ENCODE measurements at places on chromosomes 3 and 15.

GRCh38 chr3:140378571-140379340 lies 299.1 kb upstream of the TRIM42 start:
- DNase-seq: no peak

GRCh38 chr15:90593499-90594158 lies 63.9 kb downstream of the CRTC3 start:
- no peak for DNase-seq

DNA sequence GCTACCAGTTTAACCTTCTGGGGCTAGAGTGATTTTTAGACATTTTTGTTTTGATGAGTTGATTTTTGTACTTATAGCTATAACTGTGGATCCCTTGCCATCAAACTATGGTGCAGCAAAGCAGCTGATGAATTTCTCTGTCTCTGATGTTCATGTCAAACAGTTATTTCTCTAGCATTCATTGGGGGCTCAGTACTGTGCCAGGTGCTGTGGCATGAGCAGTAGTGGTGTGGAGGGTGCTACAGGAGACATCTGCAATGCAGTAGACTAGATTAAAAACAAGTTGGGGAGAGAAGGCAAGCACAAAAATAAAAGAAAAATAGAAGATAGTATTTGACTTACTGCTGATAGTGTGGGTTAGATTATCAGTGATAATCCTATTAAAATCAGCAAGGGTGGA lies 95.3 kb downstream of the AKAP13 start:
- no peak for DNase-seq

DNA sequence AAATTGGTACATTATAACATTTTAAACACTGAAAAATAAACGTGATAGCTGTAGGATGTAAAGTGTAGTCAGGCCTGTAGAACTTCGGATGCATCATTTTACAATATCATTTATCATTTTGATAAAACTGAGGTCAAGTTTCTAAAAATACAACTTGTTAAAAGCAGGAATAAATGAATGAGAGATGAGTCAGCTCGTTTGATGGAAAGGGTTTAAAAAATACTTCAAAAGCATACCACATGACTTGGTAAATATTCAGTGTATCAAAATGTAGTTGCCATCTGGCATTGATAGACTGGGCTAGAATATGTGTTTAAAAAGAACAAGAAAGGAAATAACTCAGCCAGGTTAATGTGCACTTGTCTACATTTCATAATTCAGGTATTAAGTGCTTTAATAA lies 357.0 kb downstream of the TIGIT start:
- no peak for DNase-seq

DNA sequence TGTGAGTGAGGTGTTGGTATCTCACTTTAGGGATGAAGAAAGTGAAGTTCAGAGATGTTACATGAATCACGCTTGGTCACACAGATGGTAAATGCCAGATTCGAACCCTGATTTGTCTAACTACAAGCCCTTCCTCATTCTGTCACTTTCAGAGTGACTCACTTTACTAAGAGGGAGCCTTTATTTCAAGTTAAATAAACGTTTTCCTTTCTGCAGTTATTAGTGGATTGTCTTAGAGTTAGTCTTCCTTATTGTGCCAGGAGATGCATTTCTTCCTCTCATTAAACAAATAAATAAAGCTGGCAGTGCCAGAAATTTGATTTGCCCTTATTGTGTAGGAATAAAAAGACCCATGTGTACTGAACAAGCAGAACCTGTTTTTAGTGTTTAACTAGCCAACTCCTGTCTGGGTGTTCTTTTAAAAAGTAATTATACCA lies 162.5 kb downstream of the AKAP13 start:
- DNase-seq: no peak

DNA sequence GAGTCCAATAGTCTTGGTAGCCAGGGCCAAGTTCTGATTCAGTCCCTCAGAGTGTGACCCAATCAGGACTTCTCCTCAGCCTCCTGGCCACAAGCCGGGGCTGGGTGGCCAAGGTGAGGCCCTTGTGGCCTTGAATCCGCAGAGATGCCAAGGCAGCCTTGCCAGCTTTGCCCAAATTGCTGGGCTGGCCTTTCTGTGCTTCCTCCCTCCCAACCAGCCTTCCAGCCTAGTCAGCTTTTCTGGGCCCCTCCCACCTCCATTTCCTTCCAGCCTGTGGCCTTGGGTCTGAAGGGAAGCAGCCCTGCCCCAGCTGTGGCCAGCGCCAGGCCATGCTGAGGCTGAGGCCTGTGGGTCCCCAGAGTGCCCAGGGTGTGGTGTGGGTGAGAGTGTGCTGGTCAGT lies 34.3 kb upstream of the ANKDD1A start:
- no peak for DNase-seq

DNA sequence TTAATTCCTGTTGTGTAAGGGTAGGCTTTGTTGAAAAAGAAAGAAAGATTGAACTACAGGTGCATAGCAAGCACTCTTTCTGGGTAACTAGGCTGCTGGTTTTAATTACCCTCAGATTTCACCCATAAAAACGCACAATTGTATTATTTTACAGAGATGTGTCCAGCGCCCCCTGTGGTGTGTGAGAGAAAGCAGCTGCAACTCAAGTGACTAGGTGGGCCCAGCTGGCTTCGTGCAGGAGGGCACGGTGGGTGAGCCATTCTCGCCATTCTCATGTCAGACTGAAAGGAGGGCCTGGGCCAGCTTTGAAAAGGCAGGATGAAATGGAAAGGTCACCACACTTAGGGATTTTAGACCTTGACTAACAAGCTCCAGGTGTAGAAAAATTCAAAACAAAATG lies 122.6 kb downstream of the LRIG1 start:
- DNase-seq: no peak

DNA sequence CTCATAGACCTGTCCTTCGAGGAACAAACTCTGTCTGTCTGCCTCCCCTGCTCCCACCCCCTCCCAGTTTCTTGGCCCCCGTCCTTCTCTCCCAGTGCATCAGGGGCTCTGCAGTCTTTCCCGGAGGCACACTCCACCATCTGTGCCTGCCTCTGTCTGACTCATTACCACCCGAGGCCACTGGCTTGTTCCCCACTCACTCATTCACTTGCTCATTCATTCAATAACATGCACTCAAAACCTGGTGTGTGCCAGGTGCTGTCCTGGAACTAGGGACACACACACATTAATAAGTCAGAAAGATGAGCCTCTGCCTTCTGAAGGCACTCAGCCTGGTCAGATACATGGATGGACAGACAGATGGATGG lies 12.4 kb downstream of the AMIGO3 start:
- no peak for DNase-seq

DNA sequence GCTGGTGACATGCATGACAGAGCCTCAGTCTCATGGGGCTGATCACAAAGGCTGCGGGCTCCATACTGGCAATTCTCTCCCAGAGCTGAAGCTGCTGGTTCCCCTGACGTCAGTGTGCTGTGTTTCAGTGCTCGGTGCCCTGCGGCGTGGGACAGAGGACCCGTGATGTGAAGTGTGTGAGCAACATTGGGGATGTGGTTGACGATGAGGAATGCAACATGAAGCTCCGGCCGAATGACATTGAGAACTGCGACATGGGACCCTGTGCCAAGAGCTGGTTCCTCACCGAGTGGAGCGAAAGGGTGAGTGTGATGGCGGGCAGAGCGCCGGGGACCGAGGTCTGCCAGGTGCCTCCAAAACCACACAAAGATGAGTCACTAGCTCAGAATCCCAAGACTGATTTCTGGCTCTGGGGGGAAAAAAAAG lies 62.0 kb upstream of the NR2E3 start:
- DNase-seq: no peak

GRCh38 chr15:52338058-52338457 lies 42.5 kb upstream of the MYO5C start:
- DNase-seq: no peak

GRCh38 chr3:52650439-52650838 lies 35.3 kb downstream of the PBRM1 start:
- DNase-seq: no peak

DNA sequence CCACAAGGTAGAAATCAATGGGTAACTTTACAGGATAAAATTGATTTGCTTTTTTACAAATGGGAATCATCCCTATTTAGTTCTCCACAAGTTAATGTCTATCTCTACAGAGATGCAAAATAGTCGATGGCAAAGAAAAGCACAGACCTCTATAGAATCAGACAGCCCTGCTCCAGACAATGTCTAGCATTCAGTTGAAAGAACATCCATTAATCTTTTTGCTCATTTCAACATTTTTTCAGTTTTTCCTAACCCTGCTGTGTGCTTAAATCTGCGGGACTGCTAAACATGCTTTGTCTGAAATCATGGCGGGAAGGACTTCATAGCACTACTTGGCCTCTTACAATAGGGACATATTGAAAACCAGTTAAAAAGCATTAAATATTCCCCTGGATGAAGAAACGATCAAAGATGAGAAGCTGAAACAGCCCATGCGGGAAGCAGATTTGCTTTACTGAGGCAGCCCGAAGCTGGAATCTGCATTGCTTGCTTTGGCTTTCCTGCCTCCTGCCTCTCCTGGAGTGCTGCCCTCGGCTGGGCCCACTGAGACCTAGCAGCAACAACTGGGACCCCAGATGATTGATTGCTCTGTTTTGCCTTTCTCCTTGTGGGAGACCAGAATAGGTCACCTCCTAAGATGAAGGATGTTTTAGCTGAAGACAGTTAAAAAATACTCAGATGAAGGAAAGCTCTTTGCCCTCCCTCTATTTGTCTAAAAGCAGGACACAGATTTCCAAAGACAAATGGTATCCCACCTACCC lies 38.5 kb upstream of the RASGRP1 start:
- no peak for DNase-seq

DNA sequence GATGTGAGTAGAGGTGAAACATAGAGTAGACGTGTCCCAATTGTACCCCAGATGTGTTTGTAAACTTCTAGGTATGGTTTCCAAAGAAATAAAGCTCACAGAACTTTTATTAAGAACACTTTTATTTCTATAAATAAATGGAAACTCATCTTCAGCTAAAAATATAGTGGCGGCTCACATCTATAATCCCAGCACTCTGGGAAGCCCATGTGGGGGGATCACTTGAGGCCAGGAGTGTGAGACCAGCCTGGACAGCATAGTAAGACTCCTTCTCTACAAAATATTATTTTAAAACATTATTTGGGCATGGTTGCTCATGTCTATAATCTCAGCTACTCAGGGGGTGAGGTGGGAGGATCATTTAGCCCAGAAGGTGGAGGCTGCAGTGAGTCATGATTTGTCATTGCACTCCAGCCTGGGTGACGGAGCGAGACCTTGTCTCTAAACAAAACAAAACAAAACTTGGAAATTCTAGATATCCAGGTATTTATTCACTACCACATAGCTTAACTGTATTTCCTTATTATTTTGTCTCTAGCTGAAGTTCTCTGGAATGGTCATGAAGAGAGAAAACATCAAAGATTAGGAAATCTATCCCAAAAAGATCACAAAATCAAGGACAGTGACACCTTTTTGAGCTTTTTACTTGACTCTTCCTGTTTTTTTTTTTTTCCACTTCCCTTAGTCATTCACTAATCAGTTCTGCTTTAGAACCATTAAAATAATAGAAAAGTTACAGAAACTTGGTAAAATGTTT lies 258.1 kb downstream of the TIGIT start:
- no peak for DNase-seq

DNA sequence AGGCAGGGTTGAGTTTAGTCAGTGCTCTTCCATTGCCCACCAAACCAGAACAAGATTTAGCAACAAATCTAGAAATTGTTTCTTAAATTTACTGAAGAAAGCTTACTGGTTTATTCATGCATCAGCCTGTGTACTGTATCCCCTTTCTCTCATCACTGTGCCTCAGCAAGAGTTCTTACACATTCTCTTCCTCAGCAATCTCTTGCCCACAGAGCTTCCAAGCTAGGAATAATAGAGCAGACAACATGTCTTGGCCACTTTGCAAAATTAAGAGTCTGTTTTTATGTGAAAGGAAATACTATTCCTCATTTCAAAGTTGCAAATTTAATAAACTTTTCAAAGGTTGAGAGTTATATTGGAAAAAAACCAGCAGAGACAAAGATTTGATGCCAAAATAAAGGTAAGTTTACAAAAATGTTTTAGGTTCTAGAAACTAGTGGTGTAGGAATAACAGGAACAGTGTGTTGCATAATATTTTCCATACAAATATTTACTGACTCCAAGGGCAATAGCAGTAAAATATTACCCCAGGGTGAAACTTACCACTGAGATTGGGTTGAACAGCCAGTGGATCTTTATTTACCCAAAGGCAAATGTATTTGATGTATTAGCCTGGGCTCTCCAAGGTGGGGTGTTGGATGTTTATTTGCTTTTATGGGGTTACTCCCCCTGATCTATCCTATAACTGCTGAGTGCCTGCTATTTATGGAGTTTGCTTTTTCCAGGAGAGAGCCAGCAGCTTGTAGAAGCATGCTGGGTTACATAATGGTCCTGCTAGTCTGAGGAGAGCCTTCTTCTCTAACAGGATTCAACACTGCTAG lies 276.7 kb downstream of the ADAMTSL3 start:
- DNase-seq: no peak

DNA sequence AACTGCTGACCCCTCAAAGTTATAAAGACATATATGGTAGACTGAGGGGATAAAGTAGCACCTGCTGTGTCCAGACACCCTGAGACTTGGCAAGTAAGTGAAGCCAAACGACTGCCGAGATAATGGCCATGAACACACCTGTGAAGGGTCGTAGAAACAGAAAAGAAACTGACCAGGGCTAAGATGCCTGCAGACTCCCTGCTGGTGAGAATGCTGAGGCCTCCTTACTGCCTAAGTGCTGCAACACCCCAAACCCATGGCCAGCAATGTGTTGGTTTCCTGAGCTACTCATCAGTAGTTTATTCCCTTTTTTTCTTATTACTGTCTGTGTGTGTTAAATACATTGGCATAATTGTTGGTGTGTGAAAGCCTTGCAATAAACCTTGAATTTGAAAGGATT lies 233.8 kb downstream of the ZNF385D start:
- no peak for DNase-seq

DNA sequence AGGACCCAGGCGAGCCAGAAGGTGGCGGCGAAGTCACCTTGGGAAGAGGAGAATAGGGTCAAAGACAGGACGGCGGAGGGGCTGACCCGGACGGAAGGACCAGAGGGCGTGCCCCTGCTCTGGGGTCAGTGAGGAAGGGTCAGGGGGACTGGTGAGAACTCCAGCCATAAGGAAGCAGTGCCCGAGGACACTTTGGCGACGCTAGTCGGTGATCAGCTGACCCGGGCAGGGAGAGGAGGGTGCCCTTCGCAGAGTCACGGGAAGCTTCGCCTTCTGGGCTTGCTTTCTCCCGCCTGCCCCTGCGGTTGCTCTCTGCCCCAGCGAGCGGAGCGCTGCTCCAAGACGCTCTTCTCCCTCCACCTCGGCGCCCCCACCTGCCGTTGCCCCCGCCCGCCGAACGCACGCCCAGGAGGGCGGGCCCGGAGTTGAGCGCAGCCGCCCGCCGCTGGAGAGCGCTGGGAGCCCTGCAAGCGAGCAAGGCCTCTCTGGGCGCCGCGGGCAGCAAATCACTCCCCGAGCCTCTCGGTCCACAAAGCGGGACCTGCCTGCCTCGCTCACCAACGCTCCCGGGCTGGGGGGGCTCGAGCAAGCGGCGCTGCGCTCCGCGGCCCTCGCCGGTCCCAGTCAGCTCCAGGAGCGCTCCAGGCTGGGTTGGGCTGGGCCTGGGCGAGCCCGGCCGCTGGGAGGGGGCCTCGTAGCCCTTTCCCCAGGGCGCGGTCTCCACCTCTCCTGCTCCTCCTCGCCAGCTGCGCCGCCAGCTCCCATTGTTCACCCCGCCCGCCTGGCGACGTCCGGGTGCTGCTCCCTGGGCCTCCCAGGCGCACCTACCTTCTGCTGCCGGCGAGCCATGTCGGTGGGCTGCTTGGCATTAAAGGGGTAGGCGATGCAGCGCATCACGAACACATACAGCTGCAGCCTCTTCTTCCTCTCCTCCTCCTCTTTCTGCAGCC lies 1.2 kb downstream of the CADPS start:
- no peak for DNase-seq

Measured in stimulated activated CD8-positive, alpha-beta memory T cell treated with anti-CD3 and anti-CD28 coated beads, Interleukin-7, amount 100 ng/mL, for 1 hour (primary cell).